ENCODE measurements at places on chromosomes 3 and 15.

DNA sequence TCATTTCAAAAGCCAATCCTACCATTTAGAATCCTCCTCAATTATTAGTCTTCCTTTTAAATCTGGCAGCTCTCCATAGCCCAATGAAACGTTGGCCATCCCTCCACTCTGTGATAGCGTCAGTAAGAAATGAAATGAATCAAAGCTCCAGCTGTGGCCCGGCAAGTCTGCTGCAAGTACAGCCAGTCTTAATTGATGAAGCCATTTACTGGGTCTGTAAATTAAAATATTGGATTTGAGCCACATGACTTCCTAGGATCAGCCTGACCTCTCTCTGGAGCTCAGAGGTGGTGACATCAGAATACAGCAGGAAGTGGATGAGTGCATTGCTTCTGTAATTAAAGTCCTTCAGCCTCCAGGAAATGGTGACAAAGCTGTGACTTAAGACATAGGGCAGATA, 347.0 kb upstream of the LMCD1 start:
- DNase-seq: no peak

GRCh38 chr3:1191026-1191425, 98.2 kb downstream of the CNTN6 start:
- no peak for DNase-seq

DNA sequence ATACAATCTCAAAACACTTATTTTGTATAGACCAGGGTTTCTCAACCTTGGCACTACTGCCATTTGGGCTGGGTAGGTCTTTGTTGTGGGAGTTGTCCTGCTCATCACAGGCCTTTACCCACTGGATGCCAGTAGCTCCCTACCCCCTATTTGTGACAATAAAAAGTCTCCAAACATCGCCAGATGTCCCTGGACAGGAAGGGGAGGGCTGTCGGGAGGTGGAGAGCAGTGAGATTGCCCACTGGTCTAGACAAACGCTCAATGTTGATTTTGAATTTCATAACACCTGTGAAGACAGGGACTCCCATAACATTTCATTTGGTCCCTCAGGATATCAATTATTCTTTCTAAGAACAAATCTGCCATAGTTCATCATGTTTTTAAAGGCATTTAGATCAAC, 151.7 kb upstream of the PTPRG start:
- no peak for DNase-seq

GRCh38 chr3:56930706-56931105, 129.0 kb upstream of the ARHGEF3 start:
- DNase-seq: no peak

GRCh38 chr3:17932136-17932771, 189.8 kb upstream of the TBC1D5 start:
- no peak for DNase-seq

GRCh38 chr3:80994085-80994665, 767.3 kb downstream of the GBE1 start:
- no peak for DNase-seq

DNA sequence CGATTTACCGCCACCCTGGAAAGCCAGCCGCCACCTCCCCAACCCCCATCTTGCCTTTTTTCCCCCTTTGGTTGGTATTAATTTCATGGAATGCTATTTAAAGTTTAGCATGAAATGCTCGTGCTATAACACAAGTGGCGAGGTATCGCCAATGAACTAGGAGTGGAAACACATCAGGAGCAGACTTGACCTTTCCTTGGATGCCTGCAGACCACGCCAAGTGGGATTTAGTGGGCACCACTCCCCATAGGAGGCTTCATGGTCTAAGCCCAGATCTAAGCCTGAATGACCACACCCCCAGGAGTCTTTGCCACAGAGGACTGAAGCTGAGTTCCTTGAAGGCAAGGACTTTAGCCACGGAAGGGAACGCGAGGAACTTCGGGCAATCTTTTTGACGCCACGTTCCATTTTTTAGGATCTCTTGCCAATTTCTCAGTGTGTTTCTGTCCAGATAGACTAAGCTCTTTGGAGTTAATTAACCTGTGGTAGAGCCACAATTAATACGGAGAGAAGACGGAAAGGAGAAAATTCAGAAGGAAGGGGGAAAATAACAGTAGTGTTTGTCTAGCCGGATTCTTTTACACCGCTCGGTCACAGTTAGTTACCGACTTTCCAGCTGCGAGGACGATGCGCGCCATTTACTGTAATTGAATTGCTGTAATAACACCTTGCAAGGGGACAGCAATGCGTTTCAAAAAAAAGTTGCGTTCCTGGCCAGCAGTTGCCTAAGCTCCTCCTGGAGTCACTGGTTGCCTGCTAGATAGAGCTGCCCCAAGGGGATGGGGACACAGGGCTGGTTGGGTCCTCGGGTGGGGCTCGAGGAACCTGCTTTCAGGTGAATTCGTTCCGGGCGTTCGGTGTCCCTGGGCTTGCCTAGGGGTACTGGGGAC, 37.1 kb downstream of the NR2F2 start:
- no peak for DNase-seq

DNA sequence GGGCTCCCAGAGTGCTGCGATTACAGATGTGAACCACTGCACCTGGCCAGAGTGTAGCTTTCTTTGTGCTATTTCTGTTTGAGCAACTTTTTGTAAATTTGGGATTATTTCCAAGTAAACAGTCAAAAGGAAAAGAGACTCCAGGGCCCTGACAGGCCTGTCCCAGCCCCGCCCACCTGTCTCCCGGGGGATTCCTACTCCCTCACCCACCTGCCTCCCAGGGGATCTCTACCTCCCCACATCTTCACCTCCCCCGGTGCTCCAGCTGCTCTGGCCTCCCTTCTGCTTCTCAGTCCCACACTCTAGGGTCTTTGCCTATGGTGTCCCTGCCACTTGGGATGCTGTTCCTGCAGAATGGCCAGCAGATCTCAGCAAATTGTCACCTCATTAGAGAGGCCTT, 7.0 kb downstream of the RHCG start:
- DNase-seq: no peak

GRCh38 chr3:54240-54639, 142.3 kb upstream of the CHL1 start:
- no peak for DNase-seq

DNA sequence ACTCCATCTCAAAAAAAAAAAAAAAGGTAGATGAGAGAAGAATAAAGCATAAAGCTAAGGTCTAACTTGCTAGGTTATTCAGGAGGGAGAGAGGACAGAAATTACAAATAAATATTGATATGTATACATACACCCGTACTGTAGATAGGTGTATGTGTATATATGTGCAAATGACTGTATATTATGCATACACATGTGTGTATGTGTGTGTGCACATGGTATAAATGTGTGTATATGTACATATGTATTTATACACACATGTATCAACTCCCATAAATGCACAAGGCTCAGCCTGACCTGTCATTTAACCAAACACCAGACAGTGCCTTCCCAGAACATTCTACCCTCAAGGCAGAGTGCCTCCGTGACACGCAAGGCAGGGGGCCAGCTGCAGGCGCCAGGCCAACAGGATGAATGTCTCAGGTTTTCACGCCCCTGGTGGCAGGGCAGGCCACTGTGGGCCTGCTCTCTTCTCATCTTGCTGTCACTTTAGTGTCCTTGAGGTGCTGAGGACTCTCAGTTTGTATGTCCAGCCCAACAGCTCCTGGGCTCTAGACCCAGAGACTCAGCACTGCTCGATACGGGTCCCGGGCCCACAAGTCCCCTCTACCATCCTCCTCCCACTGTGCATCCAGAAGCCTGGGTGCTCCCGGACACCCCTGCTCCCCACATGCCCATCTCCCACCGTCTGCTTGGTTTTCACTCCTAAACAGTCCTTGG, 40.4 kb downstream of the TM2D3 start:
- DNase-seq: no peak

GRCh38 chr15:42891569-42891968, 29.0 kb downstream of the TTBK2 start:
- DNase-seq: no peak

GRCh38 chr3:14991151-14991742, 43.9 kb downstream of the NR2C2 start:
- no peak for DNase-seq

DNA sequence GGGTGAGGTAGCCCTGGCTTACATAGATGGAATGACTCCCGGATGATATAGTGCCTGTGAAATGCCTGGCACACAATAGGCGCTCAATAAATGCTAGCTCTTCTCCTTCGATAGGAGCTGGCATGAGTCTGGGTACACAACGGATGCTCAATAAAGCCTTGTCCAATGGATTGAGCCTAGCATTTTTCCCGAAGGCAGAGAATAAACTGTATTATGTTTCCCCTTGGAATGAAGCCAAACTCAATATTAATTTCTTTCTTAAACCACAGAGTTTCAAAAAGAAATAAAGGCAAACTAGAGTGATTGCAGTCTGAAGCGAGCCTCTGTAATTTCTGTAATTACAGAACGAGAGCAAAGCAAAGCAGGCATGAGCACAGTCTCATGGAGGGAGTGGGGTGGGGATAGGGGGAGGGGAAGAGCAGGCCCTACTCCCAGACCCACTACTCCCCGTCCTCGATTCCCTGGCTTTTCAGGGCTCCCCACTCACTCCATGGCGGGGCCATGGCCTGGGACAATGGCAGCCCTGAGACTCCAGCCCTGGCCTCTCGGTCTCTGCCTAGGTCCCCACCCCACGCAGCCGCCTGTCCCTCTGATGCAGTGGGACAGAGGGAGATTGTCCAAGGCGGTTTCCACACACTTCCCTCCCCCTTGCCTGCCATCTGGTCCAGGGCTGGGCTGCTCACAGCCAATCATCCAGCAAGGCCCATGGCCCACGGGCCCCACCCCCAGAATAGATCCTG, 18.0 kb downstream of the SLC6A1 start:
- DNase-seq: no peak

GRCh38 chr15:44736181-44736765, at the start of gene TRIM69:
Gene TRIM69, plus strand, starts transcription at chr15:44736528. Its CDS starts 177 bp downstream, at chr15:44736705.
- no peak for DNase-seq

- no peak for DNase-seq
Measured at GRCh38 chr15:53588773-53589172, 170.7 kb downstream of the WDR72 start.
